ENCODE measurements at places on chromosomes 7 and 10.

- no peak overlapping the region for H3K4me3 ChIP-seq
- DNase-seq, result no peak
- peaks cover 6% of the 10 kb centered on the region for H3K4me1 ChIP-seq
- H3K27me3 ChIP-seq, result no peaks in the 10 kb centered on the region
- no peaks in the 10 kb centered on the region for H3K36me3 ChIP-seq
Measured at GRCh38 chr10:68128015-68128414, 18.7 kb downstream of the MYPN start.

GRCh38 chr10:75876710-75877109 is 445.3 kb downstream of the LRMDA start:
- DNase-seq, result no peak
- no peaks in the 10 kb centered on the region for H3K36me3 ChIP-seq
- H3K4me1 ChIP-seq, result no peaks in the 10 kb centered on the region
- H3K27me3 ChIP-seq, result no peaks in the 10 kb centered on the region

GRCh38 chr7:126996659-126997058 is 256.1 kb downstream of the GRM8 start:
- H3K4me3 ChIP-seq, result no peak overlapping the region
- no peak for DNase-seq
- no peaks in the 10 kb centered on the region for H3K4me1 ChIP-seq

- DNase-seq, result no peak
- no peak overlapping the region for H3K27ac ChIP-seq
- no peaks in the 10 kb centered on the region for H3K36me3 ChIP-seq
- no peaks in the 10 kb centered on the region for H3K4me1 ChIP-seq
- H3K27me3 ChIP-seq, result no peaks in the 10 kb centered on the region
- no peak overlapping the region for H3K4me3 ChIP-seq
Measured at GRCh38 chr7:13159467-13160184, 472.2 kb downstream of the ARL4A start.

DNA sequence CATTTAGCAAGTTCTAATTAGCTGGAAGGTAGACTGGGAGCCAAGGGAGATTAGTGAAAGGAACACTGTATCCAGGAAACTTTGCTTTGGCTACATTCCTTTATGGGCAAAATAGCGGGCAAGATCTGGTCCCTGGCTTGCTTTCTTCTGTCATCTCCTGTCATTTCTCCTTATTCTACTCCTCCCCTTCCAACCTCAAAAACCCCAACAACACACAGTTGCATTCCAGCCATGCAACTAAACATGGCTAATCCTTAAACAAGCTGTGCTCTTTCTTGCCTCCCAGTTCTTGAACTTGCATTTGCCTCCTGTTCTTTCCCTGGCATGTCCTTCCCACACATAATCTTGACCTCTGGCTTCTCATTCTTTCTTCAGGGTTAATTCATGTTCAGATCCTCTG is 59.5 kb upstream of the CDCA7L start:
- H3K4me3 ChIP-seq, result no peak overlapping the region
- peaks cover 15% of the 10 kb centered on the region for H3K27me3 ChIP-seq

GRCh38 chr7:79452495-79453265 is 787 bp downstream of the MAGI2 start:
- H3K27ac ChIP-seq, result peak overlapping the region; percentile 98
- H3K36me3 ChIP-seq, result peaks cover 4% of the 10 kb centered on the region

DNA sequence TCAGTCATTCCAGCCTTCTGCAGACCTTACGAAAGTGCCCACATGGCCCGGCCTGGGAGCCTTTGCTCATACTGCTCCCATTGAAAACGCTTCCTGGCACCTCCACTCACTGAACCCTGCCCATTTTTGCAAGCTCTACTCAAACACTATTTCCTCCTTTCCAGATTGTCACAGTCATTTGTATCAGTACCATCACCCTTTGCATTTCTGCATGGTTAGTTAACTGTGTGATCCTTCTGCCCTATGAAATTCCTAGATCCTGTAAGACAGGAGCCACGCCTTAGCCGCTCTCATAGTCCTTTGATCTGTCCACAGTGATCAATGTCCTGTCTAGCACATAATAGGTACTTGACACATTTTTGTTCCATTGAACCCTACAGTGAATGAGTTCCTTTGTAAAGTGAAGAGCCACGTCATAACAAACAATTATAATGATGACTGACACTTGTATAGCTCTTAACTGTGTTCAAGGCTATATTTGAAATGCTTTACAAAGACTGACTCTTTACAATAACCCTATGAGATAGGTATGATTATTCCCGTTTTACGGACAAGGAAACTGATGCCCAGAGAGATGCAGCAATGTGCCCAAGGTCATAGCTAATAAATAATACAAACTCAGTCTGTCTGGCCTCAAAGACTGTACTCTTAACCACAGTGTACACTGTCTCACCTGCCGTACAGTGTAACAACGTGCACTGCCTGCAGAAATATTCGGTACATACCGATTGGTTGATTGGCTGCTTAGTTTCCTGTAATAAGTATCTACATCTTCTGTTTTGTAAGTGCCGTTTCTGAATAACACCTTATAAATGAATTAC is 16.6 kb upstream of the ITIH2 start:
- H3K4me1 ChIP-seq, result no peaks in the 10 kb centered on the region
- no peaks in the 10 kb centered on the region for H3K36me3 ChIP-seq
- H3K27me3 ChIP-seq, result no peaks in the 10 kb centered on the region
- no peak overlapping the region for H3K4me3 ChIP-seq
- DNase-seq, result no peak

DNA sequence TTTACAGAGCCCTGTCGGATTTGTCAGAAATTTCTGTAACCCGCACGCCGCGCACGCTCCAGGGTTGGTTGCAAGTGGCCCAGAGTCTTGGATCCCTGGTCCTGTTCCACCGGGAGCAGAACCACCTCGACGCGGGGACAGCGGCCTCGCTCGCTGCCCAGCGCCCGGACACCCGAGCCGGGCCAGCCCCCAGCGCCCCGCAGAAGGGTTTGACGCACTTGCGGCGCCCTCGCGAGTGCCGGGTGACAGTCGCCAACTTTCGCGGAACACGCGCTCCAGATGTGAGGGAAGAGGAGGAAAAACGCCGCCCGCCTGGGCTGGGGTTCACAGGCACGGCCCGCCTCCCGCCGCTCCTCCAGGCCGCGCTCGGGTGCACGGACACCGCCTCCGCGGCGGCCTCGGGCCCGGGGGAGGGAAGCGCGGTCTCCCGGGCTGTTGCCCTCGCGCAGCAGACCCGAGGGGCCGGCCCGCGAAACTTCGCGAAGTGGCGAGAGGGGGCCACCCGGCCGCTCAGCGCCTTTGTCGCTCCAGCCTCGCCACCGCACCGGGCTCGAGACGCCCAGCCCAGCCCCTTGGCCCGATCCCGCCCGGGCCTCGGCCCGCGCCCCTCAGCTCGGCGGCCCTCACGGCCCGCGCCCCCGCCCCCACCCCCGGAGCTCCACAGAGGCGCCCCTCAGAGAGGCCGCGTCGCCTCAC is 514 bp downstream of the RNF216 start:
- peak overlapping the region; percentile 87 for H3K4me3 ChIP-seq
- peak; percentile 85 for DNase-seq
- H3K36me3 ChIP-seq, result peaks cover 4% of the 10 kb centered on the region
- H3K27me3 ChIP-seq, result no peaks in the 10 kb centered on the region
- peaks cover 4% of the 10 kb centered on the region for H3K4me1 ChIP-seq

DNA sequence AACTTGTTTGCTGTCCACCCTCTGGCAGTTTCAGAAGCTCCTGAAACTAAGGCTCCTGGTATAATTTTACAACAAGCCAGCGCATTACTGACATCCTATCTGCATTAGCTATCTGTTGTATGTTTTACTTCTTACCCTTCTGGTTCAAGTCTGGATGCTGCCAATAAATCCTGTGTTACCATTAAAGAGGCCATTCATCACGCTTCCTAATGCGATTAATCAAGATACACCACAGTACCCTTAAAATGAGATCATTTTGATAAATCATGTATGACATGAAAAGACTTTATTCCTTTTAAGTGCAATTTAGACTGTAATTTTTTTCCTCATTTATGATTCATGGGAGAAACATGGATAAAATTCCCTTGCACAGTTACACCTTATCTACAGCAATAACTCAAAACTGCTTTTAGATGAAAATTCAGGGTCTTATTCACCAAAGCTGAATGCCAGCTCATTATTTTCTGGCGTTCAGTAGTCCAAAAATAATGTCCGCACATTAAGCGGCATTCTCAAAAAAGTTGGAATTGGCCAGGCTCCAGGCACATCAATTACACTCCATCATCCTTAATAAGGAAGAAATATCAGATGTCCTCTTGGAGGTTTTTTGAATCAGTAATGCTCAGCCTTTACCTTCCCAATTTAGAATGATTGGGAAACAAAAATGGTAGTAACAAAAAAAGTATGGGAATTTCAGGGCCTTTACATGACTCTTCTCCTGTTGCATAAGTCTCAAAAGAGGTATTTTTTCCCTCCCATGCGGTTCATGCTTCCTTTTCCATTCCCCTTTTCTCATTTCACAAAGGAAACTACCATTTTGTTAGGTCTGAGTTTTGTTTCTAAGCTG is 878.5 kb downstream of the LRMDA start:
- peak overlapping the region; percentile 55 for H3K27ac ChIP-seq
- H3K36me3 ChIP-seq, result no peaks in the 10 kb centered on the region
- no peaks in the 10 kb centered on the region for H3K27me3 ChIP-seq
- no peak overlapping the region for H3K4me3 ChIP-seq
- H3K4me1 ChIP-seq, result peaks cover 34% of the 10 kb centered on the region

DNA sequence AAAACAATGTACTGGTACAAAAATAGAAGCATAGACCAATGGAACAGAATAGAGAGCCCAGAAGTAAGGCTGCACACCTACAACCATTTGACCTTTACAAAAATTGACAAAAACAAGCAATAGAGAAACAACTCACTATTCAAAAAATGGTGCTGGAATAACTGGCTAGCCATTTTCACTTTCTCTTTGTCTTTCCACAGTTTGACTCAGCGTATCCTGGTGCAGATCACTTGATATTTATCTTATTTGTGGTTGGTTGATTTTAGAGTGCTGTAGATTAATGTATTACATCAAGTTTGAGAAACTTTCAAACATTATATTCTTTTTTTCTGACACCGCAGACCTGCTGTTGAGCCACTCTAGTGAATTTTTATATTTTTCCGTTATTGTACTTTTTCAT is 381.4 kb downstream of the DGKB start:
- DNase-seq, result no peak
- H3K4me3 ChIP-seq, result peak overlapping the region; percentile 19
- no peaks in the 10 kb centered on the region for H3K4me1 ChIP-seq
- H3K27ac ChIP-seq, result no peak overlapping the region

DNA sequence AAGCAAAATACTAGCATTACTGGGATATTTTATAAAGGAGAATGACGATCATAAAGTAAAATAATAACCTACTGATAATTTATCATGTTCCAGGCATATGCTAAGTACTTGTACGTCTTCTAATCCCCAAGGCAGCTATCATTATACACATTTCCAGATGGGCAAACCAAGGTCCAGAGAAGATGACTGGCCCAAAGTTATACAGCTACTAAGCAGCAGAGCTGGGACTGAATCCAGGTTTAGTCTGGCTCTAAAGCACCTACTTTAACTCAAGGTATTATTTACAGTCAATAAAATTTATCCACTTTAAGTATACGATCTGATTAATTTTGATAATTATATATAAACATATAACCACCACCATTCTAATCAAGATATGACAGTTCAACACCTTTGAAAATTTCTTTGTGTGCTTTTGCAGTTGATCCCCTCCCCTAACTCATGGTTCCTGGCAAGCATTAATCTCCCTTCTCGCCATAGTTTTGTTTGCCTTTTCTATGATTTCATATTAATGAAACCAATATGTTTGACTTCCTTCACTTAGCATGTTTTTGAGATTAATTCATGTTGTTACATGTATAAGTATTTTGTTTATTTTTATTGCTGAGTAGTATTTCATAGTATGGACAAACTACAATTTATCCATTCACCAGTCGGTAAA is 126.7 kb downstream of the CPEB3 start:
- H3K27ac ChIP-seq, result no peak overlapping the region
- H3K36me3 ChIP-seq, result no peaks in the 10 kb centered on the region
- H3K27me3 ChIP-seq, result no peaks in the 10 kb centered on the region

DNA sequence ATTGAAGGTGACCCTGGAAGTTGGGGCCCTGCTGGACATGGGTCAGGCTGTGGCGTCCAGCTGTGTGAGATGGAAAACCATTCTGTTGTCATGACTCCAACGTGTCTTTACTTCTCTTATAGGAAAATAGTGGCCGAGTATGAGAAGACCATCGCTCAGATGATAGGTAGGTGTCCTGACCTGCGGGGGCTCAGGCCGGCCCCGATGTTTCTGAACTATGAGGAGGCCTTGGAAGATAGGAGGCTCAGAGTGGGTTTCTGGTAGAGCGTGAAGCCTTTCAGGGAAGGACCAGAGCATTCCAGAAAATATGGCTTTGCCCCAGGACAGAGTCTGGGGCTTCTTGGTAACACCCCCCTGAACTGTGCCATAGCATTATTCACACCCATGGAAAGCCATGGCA is 29.3 kb upstream of the BTBD16 start:
- no peaks in the 10 kb centered on the region for H3K27me3 ChIP-seq
- no peak for DNase-seq
- no peaks in the 10 kb centered on the region for H3K36me3 ChIP-seq

GRCh38 chr7:2990949-2991470 is 52.7 kb downstream of the CARD11 start:
- no peak overlapping the region for H3K4me3 ChIP-seq
- H3K4me1 ChIP-seq, result no peaks in the 10 kb centered on the region
- no peak for DNase-seq
- H3K27ac ChIP-seq, result no peak overlapping the region
- no peaks in the 10 kb centered on the region for H3K36me3 ChIP-seq
- H3K27me3 ChIP-seq, result no peaks in the 10 kb centered on the region

DNA sequence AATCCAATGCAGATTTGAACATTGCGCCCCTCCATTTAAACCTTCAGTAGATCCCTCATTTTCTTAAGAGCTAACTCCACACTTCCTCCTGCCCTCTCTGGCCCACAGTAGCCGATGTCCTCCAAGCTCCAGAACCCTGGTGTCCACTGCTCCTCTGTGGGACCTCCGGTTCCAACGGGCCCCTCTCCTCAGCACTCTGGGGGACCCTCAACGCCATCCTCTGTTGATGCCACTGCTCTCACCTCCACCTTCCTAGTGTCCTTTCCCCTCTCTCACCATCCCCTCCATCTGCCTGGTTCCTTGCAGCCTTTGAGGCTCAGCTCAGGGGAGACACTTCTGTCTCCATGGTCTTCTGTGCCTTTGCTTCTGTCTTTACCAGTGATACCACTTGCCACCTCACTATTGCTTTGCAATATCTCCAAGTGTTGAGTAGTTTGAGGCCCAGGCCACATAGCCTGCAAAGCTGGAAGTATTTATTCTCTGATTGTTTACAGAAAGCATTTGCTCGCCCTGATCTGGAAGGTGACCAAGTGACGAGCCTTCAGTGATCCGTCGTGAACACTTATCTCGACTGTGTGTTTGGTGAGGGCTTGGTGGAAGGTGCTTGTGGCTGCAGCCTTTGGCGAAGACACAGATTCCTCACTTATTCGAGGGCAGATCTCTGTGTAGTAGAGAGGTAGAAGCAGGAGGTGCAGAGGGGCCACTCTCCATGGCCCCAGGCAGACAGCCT is 104.8 kb upstream of the SHH start:
- H3K27me3 ChIP-seq, result no peaks in the 10 kb centered on the region
- no peak overlapping the region for H3K27ac ChIP-seq
- DNase-seq, result no peak
- no peaks in the 10 kb centered on the region for H3K4me1 ChIP-seq
